ENCODE measurements at places on chromosomes 12 and 14.

GRCh38 chr14:46464341-46464740 lies 187.2 kb downstream of the RPL10L start:
- no peak for DNase-seq

- peak; percentile 22 for DNase-seq
These were observed 192.4 kb upstream of the SLC16A7 start for GRCh38 chr12:59403259-59403932.

GRCh38 chr14:95577067-95577800 lies 42.4 kb downstream of the GLRX5 start:
- no peak for DNase-seq

DNA sequence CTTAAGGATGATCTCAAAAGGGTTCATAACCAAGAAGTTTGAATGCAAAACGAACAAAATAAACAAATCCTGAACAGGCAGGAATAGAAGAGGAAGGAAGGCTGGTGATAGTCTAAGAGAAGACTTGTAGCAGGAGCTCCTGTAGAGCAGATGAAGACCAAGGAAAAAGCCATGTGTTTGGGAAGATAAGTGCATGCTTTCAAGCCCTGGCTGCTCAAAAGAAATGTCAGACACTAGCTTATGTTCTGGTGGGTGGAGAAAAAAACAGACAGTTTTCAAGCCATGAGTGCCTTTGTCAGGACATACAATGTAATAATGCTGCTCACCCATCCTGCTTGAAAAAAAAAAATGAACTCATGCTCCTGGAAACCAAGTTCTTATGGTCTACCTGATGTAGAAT lies 27.4 kb downstream of the TAOK3 start:
- no peak for DNase-seq

GRCh38 chr14:73241481-73242165 lies 4.3 kb downstream of the PAPLN start:
- DNase-seq: no peak

All from epithelial cell of proximal tubule (primary cell).